ENCODE measurements at places on chromosomes 5 and 9.

- DNase-seq, result no peak
Measured at GRCh38 chr5:10582512-10582897, 18.6 kb downstream of the ANKRD33B start.

- DNase-seq, result no peak
Measured at GRCh38 chr9:127566351-127567001, 45.6 kb upstream of the STXBP1 start.

DNA sequence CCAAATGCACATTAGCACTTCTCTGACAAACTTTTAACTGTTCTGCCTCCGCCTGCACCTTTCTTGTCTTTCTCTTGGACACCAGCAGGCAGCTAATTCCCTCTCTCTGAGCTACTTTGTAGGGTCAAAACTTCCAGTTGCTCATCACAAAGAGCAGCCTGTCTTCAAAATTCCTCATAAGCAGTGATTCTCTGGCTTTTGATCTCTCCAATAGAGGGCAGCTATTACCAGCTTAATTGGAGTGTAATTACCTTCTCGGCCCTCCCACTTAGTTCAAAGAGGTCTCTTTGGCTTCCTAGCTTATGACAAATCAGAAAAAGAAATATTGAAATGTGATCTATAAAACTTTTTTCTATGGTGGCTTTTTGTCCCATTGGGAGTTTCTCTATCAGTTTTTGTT is 43.6 kb upstream of the RAD23B start:
- no peak for DNase-seq

DNA sequence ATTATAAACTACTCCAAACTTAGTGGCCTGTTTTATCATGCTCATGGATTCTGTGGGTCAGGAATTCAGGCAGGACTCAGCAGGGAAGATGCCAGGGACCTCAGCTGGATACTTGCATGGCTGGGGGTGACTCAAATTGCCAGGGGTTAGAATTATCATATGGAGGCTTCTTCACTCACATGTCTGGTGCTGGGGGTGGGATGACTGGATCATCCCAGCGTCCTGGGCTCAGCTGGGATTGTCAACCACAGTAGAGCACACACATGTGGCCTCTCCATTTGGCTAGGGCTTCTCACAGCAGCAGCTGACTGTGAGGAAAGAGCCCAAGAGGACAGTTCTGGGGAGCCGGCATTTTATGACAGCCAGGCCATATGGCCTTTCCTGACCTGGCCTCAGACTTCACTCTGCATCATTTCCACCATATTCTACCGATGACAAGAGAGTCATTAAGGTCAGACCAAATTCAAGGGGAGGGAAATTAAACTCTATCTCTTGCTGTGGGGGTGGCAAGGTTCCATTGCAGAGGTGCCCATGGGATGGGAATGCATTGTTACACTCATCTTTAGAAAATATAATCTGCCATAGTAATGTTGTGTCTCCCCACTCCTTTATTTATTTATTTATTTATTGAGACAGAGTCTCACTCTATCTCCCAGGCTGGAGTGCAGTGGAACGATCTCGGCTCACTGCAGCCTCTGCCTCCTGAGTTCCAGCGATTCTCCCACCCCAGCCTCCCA is 5.2 kb upstream of the GRK6 start:
- no peak for DNase-seq

DNA sequence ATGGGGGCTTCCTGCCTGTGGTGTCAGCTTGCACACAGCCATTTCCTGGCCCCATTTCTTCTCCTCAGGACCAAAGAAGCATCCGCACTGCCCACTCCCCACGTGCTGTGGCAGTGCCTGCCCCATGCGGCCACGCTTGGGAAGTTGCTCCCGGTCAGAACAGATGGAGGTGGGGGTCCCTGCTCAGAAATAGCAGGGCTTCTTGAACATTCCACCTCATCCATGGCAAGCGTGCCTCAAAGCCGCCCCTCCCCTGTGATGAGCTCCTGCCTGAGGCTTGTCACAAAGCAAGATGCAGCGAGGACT is 238.2 kb downstream of the SYK start:
- no peak for DNase-seq

DNA sequence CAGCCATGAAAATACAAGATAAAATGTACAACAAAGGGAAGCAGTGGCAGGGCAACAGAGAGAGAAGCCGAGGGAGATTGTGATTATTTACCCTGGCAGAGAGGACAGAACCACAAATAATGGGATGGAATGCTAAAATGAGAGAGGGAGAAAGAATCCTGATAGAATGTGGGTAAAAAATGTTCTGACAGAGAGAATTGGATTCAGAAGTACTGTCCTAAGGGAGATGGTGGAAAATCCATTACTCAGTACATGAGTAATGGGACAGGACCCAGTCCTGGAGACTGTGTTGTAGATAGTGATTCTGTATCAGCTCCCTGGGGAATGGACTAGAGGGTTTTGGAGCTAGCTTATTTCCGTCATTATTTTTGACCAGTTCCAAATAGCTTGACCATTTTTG is 831.5 kb downstream of the MAT2B start:
- DNase-seq, result no peak
